ENCODE measurements at places on chromosomes 16 and 17.

DNA sequence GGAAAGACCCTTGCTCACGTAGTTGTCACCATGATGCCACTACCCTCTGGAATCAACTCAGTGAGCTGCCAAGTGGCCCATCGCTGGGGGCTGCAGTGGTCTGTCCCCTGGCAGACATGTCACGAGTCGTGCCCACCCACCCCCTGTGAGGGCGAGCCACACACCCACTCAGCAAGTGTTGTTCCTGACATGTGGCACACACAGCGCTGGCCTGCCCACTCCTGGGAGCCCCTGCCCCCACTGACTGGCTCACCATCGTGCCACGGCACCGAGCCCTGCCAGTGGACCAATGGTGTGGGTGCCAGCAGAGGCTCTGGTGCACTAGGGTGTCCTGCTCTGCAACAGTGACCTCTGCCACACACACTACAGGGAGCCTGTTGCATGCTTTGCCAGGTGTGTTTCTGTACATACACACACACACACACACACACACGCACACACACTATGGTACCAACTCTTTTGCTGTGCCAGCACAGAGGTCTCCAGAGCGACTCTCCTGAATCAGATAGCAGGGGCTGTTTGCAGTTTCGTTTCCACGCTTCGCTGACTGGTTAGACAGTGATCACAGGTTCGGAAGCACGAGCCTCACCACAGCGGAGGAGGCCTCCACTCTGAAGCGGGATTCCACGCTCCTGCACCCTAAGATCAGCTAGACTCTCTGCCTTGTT is 7.7 kb downstream of the RTN4RL1 start:
- DNase-seq, result no peak

DNA sequence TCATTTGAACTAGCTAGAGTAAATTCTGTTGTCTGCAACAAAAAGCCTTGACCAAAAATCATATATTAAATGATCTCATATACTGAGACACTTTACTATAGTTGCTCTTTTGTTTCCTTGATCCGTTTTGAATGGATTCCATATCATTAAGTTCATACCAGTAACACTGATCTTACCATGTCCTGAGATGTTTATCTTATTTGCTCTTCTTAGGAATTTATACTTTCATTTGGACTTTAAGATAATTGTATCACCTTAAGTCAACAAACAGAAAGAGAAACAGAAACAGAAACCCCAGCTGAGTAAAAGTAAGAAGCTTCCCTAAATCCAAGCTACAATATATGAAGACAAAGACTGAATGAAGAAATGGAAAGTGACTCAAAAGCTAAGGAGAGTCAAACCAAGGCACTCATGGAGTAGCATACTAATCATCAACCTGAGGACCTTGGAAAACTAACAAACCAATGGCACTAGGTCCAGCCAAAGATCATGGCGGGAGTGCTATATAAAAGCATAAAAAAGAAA is 106.5 kb upstream of the COX10 start:
- no peak for DNase-seq

DNA sequence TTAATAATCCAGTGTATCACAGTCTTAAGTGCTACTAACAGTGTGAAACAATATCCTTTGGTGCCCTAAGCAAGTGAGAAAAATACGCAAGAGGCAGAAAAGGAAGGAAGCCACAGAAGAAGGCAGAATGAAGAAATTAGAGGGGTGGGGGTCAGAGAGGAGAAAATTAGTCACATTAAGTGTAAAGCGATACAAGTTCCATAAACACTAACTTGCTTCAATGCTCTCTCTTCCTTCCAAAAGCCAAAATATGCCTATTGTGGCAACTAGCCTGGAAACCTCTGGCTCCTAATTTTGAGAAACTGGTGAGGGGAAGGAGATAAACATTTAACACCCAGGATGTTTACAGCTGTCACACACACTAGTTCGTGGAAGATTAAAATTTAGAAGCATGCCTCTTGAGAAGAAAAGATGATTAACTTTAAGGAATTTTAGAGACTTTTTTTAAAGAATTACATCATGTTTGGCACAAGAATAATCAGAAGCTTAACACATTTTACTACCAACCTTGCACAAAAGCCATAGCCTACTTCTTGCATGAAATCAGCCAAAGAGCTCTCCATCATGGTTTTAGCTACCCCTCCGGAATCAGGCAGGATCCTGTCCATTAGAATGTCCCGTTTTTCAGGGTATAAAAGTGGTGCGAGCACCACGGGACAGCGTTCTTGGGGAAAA is 44.7 kb downstream of the CNOT1 start:
- DNase-seq, result no peak

DNA sequence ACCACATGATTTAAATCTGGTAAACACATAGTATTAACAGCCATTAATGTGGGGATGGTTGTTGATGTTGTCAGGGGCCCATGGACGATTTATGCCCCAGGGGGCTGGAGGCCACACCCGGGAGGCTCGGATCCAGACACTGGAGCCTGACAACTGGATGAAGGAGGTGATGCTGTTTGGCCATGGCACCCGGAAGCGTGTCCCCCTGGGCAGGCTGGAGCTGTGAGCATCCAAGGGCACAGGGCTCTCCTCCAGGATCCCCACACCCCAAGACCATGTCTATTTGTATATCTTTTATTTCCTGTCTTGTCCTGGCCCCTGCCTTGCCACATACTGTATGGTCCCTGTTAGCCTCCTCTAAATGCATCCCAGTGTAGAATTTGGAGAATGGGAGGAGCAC is 4.6 kb downstream of the RSAD1 start:
- DNase-seq, result no peak

DNA sequence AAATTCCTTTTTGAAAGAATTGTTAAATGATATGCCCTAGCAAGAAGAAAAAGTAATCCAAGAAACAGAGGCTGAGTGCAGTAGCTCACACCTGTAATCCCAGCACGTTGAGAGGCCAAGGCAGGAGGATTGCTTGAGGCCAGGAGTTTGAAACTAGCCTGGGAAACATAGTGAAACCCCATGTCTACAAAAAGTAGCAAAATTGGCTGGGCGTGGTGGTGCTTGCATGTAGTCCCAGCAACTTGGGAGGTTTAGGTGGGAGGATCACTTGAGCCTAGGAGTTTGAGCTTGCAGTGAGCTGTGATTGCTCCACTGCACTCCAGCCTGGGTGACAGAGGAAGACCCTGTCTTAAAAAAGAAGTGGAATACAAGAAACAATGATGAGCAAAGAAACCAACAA is 56.1 kb downstream of the NT5M start:
- DNase-seq, result no peak

- DNase-seq, result no peak
Observed at GRCh38 chr16:79328402-79329165, 272.0 kb downstream of the MAF start.

- no peak for DNase-seq
Observed at GRCh38 chr17:66951605-66951953, 12.9 kb upstream of the CACNG4 start.

GRCh38 chr16:51573191-51573590 is 422.1 kb upstream of the SALL1 start:
- no peak for DNase-seq

GRCh38 chr17:14038206-14038605 is 31.1 kb upstream of the COX10 start:
- no peak for DNase-seq

- DNase-seq, result no peak
Observed at GRCh38 chr16:11582157-11582814, 4.4 kb downstream of the LITAF start.

DNA sequence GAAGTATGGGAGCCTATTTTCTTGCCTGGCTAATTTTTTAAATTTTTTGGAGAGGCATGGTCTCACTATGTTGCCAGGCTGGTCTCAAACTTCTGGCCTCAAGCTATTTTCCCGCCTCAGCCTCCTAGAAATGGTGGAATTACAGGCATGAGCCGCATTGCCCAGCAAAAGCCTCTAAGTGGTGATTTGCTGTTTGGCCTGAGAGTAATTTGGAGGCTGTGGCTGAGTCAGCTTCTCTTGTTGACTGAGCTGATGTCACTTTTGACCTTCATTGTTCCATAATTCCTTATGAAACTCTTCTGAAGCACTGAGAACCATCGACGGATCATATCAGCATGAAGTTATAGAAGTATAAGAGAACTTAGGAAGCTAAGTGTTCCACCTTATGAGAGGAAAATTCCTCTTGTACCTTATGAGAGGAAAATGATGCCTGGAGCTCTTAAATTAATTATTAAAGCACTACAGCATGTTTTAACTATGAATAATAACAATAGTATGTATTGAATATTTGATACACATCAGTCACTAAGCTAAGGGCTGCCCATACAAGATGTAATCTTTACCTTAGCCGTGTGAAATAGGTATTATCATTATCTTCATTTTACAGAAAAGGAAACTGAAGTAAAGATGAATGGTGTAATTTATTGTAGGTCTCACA is 220.8 kb upstream of the MON1B start:
- peak; percentile 49 for DNase-seq

DNA sequence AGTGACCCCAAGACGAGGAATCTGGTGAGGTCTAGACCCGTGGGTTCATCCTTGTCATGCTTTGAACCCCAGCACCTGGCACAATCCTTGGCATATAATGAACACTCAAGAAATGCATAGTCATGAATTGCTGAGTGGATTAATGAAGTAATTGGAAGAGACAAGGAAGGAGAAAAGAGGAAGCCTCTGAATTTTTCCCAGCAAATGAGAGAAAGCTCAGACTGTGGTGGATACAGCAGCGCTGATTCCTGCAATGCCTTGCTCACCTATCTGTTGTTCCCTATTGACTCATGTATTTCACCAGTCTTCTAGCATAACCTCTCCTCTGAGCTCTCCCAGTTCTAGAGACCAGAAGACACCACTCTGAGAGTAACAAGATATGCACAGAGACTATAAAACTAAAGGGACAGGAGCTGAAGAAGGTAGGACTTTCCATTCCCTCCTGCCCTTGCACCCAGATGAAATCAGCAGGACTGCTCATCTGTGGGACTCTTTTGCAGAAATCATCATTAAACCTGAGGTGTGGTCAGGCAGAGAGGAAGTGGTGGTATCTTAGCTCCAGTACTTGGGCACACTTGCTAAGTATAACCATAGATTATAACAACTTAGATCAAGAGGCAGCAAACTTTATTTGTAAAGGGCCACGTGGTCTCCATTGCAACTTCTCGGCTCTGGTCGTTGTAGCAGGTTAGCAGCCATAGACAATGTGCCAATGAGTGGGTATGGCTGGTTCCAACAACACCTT is 102.8 kb downstream of the MAF start:
- no peak for DNase-seq

GRCh38 chr17:64183815-64184214 is 53.9 kb upstream of the ERN1 start:
- DNase-seq, result no peak

- no peak for DNase-seq
Observed at GRCh38 chr16:82900559-82900958, 273.8 kb downstream of the CDH13 start.

DNA sequence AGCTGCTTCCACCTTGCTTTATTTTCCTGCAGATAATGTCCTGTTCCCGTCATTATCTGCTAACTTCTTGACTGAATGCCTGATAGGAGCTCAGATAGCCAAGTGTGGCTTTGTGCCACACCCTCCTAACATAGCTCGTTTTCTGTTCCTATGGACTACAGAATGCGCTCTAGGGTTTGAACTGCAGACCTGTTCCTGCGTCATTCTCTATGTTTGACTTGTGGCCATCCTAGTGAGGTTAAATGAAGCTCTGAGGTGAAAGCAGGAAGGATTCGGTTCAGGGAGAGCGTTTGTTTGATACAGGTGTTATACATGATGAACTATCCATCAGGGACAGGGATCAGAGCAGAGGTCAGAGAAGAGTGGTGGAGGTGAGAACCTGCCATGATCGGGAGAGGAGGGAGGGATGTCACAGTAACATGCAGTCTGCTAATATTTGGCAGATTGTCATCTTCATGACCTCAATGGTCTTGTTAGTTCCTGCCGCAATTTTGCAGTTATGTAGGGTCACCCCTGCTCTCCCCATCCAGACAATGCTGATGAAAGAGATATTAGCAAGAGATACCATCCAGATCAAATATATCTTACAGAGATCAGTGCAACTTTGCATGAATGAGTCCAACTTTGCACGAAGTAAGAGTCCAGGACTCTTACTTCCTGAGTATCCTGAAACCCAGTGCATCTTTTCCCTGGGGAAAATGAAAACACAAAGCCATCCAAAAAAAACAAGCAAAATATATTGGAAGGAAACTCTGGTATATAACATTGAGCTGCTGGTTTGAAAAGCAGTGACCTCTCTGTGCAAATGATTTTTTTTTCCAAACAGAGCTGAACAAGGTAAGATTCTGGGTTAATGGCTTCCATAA is 32.8 kb downstream of the MPHOSPH6 start:
- DNase-seq, result no peak

DNA sequence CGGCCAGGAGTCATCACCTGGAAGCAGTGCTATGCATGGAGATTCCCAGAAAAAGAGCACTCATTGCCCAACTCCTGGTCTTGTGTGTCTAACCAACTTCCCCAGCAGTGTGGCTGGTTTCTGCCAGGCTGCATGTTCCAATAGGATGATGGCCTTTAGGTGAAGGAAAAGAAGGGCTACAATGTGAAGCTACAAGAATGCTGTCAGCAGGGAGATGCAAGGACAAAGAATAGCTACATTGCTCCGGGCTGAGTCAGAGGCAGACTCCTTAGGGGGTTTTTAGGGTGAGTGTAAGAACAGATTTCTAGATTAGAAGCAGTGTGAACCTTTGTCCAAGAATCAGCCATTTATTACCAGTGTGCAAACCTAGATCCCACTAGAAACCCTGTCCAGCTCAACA is 63.0 kb upstream of the DNAH9 start:
- no peak for DNase-seq

GRCh38 chr16:1260101-1260680 is 4.3 kb downstream of the TPSD1 start:
- DNase-seq, result no peak

DNA sequence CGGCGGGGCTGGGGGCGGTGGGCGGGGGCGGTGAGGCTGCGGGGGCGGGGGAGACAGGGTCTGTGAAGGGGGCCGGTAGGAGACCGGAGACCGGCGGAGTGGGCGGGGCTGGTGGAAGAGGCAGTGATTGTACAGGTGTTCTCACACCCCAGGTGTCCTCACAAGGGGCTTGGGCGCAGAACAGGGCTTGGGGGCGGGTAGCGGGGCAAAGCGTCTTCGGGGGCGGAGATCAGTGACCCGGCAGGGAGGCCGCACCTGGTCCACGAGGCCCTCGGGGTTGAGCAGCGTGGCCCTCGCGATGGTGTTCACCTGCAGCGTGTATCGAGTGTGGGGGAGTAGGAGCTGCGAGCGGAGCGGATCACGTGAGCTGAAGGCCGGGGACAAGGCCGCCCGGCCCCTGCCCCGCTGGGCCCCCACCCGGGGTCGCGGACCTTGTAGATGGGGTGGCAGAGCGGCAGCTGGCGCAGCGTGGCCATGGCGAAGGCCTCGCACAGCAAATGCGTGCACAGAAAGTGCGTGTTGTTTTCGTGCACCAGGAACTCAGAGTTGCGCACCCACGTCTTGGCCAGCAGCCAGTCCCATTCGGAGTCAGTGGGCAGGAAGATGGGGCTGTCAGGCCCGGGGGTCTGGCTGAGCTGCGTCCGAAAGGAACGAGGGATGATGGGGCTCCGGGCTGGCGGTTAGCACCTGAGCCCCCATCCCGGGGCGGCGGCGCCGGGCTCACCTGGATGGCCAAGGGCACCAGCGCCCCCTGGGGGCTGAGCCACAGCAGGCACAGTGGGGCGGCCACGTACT is 8.5 kb downstream of the ALOXE3 start:
- peak; percentile 61 for DNase-seq

- no peak for DNase-seq
Observed at GRCh38 chr17:50100480-50100883, 5.3 kb downstream of the PDK2 start.

GRCh38 chr16:8958344-8959167 is 5.2 kb downstream of the USP7 start:
- DNase-seq, result no peak

- DNase-seq, result peak; percentile 93
Observed at GRCh38 chr16:19389246-19389645, 28.4 kb upstream of the TMC5 start.

- DNase-seq, result peak; percentile 34
Observed at GRCh38 chr17:41563607-41564170, 8.2 kb downstream of the KRT9 start.
